CD8-positive, alpha-beta T cell (primary cell): ENCODE measurements at places on chromosomes 5 and 9. TPM values are rescaled to one million over a fixed set of nuclear protein-coding genes. Genes with fewer than 3 reads are reported as not detected.
A peak's percentile ranks its signal among the peaks of the same experiment; 100 is the strongest.

GRCh38 chr5:173646692-173647091, 30.2 kb upstream of the BOD1 start:
- DNase-seq, result no peak

DNA sequence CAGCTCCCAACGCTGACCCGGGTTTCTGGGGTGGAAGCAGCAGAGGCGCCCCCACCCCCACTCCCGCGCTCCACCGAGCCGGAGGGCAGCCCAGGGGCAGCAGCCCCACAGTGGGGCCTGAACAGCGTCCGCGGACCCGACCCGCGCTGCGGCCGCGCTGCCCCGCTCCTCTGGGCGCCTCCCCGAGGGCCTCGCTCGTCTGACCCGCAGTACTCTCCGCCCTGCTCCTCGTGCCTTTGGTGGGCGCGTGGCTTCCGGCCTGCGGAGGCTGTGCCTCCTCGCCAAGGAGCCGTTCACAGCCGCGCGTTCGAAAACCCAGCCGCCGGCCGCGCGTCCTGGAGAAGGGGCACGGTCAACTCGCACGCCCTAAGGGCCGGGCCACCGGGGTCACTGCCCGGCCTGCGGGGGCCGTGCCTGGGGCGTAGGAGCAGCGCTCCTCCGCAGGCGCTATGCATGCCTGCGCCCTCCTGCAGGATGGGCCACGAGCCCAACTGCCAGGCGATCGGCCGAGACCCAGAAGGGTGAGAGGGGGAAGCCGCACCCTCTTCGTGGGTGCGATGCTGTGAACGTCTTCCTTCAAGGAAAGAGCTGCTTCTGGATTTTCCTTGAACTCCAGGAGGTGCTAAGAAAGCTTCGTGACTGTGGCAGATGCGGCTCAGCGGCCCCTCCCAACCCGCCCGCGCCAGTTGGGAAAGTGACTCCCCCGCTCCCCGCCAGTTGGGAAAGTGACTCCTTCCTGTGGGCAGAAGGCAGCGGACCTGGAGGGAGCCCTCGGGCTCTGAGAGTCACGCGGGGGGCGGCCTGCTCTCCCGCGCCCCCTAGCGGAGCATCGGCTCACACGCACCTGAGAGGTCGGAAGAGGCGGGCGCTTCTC, 82.7 kb downstream of the HSD17B3 start:
- DNase-seq, result peak; percentile 65

DNA sequence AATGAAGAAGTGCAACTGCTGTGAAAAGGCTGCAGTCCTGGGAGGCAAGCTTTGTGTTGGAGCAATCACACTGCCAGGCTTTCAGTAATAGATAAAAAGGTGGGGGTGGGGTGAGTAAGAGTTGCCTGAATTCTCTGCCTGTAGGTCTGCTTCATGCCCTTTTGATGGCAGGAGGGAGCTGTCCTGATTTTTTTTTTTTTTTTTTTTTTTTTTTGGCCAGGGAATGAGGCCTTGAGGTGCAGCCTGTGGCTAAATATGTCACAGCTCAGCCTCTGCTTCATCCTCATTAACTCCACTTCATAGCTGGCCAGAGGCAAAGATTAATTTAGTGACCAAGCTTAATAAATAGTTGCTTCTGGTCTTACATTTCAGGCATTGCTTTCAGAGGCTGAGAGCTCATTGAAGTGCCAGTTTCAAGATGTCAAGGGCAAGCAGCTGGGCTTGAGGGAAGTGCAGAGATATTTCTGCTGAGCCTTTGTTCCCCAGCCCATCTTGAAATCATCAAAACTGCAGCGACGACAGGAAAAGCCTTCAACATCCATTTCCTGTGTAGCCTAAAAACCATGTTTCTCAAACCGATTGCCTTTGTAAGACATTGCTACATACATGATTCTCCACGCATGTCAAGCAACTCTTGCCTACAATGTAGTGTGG, 134.7 kb downstream of the MACIR start:
- DNase-seq, result no peak

DNA sequence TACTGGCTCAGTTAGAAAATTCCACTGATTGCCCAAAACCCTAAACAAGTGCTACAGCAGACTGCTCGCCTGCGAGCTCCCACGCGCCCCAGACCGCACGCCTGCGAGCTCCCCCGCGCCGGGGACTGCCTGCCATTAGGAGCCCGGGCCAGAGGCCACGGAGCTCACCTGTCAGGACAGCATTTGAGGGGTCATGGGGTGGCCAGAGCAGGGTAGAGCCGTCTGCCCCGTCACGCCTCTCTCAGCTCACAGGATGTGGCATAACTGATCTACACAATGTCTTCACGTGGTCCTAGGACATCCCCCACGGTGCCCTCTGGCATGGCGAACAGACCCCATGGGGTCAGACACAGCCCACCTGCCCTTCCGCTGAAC, 29.1 kb upstream of the LRRC14B start:
- no peak for DNase-seq

- no peak for DNase-seq
Observed at GRCh38 chr9:3359048-3359692, 166.6 kb downstream of the RFX3 start.

- no peak for DNase-seq
Observed at GRCh38 chr5:149135536-149136201, 5.6 kb upstream of the ABLIM3 start.

- no peak for DNase-seq
Observed at GRCh38 chr5:135632798-135633197, 54.0 kb upstream of the CXCL14 start.

DNA sequence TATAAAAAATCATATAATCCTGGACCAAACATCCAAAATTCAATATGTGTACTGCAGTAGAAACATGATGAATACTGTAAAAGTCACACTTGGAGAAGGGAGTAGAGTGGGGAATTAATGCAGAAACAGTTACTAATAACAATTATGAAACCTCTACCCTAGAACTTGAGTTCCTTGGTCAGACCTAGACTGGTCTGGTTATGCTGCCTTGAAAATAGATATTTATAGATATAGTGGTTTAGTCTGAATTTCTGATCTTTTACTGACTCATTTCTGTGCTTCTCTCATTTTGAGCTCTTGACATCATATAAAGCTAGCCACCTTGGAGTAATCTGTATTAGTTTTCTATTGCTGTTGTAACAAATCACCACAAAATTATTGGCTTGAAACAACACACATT, 808.7 kb upstream of the CDH10 start:
- no peak for DNase-seq

DNA sequence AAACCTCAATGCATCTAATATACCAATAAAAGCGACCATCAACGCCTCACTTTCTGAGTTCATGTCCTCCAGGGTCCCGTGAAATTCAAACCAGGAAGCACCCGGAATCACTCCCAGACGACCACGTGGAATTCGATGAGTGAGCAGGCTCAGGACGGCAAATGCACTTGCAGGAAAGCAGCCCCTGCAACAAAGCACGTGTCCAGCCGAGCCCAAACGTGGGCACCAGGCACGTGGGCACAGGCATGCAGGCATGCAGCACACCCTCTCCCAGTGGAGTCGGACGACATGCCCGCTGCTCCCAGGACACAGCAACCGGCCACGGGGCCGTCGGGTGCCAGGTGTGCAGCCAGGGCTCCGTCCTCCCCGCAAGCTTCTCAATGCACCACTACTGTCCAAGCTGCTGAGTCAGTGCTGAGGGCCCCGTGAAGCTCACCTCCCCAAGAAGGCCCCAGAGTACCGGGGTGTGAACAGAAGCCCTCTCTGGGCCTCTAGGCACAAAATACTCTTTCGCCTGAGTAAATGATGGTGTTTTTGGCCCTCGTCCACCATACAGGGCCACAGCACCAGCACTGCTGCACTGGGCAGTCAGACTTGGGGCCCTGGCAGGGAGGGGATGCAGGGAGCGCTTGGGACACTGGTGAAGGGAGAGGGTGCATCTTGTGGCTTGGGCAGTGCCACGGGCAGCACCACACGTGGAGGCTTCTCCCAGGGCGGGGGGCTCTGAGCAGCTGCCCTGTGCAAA, 87.6 kb downstream of the VAV2 start:
- no peak for DNase-seq

DNA sequence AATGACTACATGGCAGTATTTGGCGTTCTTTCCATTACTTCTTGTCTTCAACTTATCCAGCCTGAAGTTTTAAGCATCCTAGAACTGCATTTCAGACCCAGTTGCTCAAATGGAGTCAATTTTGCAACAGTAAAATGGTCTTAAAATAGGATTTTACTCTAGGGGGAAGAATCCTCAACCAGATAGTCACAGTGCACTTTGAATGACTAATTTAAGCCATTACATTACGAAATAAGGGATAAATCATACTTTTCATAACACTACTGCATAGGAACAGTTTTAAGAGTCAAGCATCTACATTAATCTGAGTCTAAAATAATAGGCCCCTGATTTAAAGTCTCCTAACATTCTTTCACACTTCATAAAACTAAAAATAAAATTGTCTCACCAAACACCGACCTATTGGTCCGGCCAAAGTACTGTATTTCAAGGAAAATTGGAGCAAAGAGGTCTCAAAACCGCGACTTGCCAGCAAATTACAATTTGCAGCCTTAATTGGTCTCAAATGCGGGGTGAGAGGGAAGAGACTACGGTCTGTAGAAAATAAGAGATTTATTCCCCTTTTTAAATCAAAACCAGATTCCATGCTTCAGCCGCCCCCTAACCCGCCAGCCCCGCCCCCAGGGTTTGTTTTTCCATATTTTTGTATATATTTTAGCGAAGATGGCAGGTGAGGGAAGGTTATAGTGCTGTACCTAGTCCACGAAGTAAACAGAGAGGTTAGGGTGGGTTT, 1.2 kb upstream of the SMARCA2 start:
- DNase-seq, result no peak

DNA sequence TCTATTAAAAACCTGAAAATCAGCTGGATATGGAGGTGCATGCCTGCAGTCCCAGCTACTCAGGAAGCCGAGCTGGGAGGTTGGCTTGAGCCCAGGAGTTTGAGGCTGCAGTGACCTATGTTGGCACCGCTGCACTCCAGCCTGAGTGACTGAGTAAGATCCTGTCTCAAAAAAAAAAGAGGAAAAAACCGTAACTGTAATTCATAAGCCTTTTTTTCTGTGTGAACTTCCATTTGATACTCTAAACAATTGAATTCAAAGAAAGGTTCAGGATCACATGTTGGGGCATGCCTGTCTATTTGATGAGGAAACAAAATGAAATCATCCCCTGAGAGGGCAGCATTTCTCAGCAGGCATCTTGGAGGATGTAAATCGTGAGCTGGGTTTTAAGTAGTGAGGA, 38.8 kb downstream of the ITGA2 start:
- DNase-seq, result no peak

GRCh38 chr5:163459462-163459818, 462 bp downstream of the NUDCD2 start:
- DNase-seq, result no peak

- DNase-seq, result no peak
Observed at GRCh38 chr9:16289639-16290038, 580.8 kb downstream of the BNC2 start.

DNA sequence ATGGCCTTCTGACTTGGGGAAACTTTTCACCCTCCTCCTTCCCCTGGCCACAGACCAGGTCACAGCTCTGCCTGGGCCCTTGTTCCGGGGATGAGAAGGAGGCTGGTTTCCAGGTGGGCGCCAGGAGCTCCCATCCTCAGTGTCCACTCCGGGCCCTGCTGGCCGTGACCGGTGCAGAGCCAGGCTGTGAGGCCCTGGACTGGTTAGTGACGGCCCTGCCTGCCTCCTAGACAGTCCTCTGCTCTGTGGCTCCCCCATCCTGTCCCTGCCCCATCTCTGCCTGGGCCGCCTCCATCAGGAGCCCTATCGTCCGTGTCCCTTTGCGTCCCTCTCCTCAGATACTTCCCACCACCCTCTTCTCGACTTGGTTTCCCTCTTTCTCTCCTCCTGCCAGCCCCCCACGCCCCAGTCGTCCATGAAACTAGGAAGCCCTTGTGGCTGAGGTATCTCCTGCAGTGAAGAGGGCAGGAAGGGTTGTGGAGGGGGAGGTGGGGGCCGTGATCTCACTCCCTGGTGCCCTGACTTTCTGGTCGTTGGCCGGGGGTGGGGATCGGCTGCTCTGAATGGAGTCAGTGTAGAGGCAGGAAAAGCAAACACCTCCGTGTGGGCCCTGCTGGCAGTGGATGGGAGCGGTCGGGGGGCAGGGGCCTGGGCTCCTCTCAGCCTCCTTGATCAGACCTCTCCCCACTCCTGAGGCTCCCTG, 15.4 kb upstream of the CERCAM start:
- DNase-seq, result no peak

DNA sequence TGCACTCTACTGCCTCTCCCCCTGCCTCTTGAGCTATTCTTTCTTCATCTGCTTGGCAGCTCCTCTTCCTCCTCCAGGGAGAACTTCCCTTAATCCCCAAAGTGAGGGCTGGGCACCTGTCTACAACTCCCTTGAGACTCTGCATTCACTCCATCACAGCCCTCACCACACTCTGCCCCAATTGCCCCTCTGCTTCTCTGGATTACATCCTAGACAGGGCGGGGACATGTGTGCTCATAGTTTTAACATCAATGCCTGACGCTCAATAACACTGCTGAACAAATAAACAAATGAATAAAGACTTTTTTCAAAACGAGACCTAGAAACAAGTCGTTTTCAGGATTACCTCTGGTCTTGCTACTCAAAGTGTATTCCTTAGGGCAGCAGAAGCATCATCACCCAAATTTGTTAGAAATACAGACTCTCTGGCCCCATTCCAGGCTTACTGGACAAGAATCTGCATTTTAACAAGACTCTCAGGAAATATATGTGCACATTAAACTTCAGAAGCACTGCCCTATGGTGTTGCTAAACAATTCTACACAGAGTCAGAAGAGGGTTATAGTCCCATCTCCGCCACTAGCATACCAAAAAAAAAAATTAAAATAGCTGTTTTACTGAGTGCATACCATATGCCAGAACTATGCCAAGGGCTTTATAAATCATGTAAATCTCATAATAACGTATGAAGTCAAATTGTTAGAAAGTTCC, 115.6 kb downstream of the CDK5RAP2 start:
- no peak for DNase-seq

GRCh38 chr5:132059696-132060500, 557 bp upstream of the IL3 start:
- peak; percentile 43 for DNase-seq

GRCh38 chr9:129413537-129414376, 207.1 kb downstream of the C9orf50 start:
- DNase-seq, result peak; percentile 99

GRCh38 chr9:134892221-134892620, 11.6 kb downstream of the FCN2 start:
- no peak for DNase-seq

Gene MCCC2
- 16.0 TPM for total RNA-seq

Gene ENHO
- not detected for total RNA-seq

Gene MYO10
- total RNA-seq, result not detected

Gene ELOVL7
- not detected for total RNA-seq

Gene IL5
- not detected for total RNA-seq

Gene HSD17B3
- 1.3 TPM for total RNA-seq

Gene PIP5K1B
- total RNA-seq, result 0.43 TPM
